ENCODE measurements at places on chromosomes 12 and 14.

DNA sequence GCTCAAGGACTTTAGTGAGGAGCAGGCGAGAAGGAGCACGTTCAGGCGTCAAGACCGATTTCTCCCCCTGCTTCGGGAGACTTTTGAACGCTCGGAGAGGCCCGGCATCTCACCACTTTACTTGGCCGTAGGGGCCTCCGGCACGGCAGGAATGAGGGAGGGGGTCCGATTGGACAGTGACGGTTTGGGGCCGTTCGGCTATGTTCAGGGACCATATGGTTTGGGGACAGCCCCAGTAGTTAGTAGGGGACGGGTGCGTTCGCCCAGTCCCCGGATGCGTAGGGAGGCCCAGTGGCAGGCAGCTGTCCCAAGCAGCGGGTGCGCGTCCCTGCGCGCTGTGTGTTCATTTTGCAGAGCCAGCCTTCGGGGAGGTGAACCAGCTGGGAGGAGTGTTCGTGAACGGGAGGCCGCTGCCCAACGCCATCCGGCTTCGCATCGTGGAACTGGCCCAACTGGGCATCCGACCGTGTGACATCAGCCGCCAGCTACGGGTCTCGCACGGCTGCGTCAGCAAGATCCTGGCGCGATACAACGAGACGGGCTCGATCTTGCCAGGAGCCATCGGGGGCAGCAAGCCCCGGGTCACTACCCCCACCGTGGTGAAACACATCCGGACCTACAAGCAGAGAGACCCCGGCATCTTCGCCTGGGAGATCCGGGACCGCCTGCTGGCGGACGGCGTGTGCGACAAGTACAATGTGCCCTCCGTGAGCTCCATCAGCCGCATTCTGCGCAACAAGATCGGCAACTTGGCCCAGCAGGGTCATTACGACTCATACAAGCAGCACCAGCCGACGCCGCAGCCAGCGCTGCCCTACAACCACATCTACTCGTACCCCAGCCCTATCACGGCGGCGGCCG lies 1.1 kb downstream of the PAX9 start:
- no peak for DNase-seq

- no peak for DNase-seq
Observed at GRCh38 chr14:69285661-69286255, 25.8 kb downstream of the GALNT16 start.

DNA sequence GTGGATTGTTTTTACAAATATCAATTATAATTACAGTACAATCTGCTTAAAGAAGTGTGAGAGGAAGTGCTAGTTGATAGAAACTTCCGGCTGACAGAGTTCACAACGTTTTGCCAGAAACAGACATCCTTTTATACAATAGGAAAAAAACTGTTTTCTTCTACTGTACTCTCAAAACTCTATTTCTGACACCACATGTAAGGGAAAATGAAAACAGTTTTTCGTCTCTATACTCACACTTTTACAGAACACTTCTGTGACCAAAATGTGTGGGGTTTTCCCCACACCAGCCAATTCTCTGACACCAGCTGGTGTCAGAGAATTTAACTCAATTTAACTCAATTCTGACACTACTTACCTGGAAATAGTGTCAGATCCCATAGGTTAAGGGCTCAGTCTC lies 24.2 kb upstream of the HIF1A start:
- DNase-seq: no peak

DNA sequence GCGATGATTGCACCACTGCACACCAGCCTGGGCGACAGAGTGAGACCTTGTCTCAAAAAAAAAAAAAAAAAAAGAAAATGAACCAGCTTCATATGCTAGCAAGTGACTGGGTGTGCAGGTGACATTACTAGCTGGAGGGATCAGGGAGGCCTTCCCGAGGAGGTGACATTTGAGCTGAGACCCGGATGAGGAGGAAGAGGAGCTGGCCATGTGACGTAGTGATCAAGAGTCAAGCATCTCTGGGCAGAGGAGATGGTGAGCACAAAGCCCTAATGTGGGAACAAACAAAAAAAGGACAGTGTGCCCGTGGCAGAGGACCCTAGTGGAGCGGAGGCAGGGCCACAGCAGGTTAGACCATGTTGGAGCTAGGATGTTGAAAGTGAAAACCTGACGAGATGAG lies 3.5 kb upstream of the PTPN6 start:
- no peak for DNase-seq

DNA sequence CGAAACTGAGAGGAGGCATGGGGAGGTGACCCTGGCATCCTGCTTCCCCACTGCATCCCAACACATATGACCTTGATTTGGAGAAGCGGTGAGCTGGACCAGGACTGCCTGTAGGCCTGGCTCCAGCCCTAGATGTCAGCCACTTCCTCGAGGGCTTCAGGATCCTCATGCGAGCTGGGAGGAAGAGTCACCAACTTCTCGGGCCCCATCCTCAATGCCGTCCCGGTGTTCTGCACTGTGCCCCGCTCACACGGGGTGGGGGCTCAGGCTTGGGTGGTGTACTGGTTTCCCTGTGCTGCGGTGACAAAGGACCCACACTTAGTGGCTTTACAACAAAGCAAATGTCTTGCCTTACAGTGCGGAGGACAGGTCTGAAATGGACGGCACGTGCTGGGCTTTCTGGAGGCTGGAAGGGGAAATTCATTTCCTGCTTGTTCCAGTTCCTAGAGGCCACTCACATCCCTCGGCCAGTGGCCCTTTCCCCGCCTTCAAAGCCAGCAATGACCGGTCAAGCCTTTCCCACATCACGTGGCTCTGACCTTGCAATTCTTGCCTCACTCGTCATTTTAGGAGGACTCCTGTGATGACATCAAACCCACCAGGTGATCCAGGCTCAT lies 298.1 kb upstream of the RTL1 start:
- no peak for DNase-seq

- no peak for DNase-seq
Observed at GRCh38 chr12:46774322-46774633, 51.5 kb downstream of the SLC38A4 start.

GRCh38 chr12:94674051-94674451 lies 23.7 kb upstream of the TMCC3 start:
- no peak for DNase-seq

DNA sequence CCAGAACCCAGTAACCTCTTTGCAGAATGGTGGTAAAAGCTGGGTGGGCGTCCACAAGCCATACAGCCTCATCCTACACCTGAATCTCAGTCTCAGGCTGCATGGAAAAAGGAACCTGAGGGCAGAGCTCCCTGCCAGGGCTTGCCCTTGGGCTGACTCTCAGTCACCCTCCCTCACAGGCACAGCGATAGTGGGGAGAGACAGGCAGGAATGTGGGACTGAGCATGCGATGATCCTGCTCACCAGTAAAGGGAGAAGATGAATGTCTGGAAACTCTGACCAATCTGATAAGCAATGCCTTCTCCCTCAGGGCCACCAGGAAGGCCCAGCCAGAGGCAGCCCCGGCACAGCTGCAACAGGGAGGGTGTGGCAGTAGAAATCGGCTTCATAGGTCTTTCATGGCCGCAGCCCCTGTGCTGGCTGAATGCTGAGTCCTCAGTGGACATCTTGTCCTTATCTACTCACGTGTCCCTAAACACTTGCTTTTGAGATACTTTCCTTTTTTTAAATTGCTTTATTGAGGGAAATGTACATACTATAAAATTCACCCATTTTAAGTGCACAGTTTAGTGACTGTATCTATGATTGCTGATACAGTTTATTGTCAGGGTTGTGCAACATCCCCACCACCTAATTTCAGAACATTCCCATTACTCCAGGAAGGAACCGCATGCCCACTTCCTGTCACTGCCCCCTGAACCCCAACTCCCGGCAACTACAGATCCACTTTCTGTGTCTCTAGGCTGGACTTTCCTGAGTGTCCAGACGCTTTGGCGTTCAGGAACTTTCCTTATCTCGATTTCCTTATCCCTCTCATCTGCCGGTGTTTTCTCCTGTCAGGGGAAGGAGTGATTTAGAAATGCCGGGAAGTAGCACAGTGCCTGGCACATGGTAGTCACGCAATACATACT lies 258.1 kb downstream of the PCNX1 start:
- peak; percentile 56 for DNase-seq

DNA sequence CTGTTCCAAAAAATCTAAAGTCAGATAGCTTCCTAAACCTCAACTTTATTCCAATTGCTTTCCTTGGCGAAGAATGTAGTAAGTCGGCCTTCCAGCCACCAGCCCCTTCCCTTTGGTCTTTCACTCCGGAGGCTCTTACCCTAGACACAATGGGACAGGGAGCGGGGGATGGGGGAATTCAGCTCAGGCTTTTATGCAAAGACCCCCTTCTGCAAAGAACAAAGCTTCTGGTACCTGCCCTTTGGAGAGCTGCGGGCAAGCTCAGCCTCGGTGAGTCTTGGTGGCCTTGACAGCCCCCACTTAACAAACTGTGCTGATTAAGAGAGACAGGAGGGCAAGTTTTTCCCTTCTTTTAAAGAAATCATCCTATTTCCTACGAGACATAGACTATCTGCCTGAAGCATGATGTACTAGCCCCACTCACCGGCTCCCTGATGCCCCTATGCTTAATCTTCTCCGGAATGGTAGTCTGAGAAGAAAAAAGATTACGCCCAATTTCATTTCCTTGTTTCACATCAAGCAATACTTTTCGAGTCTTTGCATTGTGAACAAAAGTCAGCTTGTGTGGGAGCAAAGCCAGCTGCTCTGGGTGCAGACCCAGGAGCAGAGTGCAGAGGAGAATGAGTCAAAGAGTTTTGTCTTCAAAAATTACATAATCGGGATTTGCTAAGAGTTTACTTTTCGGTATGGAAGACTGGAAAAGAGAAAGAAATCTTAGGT lies 1.5 kb upstream of the NANOG start:
- no peak for DNase-seq

DNA sequence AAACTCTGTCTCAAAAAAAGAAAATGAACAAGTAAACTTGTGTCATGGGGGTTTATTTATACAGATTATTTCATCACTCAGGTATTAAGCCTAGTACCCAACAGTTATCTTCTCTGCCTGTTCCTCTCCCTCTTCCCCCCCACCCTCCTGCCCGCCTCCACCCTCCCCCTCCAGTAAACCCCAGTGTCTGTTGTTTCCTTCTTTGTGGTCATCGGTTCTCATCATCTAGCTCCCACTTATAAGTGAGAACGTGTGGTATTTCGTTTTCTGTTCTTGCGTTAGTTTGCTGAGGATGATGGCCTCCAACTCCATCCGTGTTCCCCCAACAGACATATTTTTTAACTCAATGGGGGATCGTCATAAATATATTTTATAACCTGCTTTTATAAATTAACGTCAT lies 12.3 kb downstream of the IL31 start:
- DNase-seq: no peak

GRCh38 chr14:101623685-101624444 lies 62.6 kb downstream of the DIO3 start:
- DNase-seq: no peak

DNA sequence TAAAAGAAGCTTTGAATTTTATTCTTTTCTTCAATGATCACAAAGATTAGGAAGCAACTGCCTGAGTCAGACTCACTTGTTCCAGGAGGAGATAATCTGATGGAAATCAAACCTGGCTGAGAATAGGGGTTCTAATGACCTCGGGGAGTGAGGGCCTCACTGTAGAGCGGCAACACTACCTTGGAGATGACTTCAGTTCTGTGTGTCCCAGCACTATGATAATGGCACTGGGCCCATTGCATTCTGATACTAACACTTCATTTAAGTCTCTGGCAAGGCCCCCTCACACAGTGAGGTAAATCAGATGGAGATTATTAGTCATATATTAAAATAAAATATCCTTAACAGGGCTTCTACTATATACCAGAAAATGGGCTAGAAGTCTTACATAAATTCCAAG lies 233.3 kb upstream of the EGLN3 start:
- no peak for DNase-seq

- no peak for DNase-seq
Observed at GRCh38 chr12:17206553-17206952, 600.6 kb upstream of the LMO3 start.

DNA sequence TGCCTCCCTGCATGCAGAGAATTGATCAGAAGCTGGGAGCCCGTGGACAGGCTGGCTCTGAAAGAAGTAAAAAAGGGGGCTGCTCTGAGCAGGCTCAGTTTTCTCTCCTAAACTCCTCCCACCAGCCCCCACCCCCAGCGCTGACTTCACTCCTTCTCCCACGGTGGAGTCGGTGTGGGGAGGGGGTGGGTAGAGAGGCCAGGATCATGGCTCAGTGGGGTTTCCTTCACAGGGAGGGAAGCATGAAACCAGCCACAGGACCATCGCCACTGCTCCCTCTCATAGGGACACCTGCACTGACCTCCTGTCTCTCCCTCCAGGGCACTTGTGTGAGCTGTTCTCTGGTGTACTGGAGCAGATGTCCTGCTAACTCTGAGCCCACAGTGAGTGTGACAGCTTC lies 78.9 kb downstream of the STAB2 start:
- no peak for DNase-seq

GRCh38 chr12:55694188-55694515 lies 13.6 kb downstream of the ITGA7 start:
- no peak for DNase-seq

DNA sequence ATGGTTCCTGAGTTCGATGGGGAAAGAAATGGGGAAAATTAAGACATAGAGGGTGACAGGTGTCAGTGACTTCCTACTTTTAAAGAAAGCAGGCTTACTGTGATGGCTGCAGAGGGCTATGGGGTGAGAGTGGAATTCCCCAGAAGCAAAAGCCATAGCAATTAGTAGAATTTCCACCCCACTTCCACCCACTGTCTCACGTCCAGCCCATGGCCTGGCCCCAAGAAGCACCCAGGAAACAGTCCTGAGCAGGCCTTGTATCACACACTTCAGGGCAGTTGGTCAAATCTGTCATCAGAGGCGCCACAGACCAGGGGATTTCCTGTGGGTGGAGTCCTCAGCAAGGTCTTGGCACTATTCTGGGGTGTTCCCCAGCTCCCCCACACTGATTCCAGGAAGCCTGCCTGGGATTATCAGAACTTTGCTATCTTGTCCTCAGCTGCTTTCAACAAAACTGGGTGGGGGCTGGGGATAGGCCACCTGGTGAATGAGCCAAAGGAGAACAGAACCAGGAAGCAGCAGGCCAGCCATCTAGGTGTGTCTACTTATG lies 120.1 kb upstream of the CCND2 start:
- no peak for DNase-seq

GRCh38 chr12:40971911-40972310 lies 216.2 kb upstream of the PDZRN4 start:
- peak; percentile 69 for DNase-seq

GRCh38 chr12:127275416-127275815 lies 991.6 kb upstream of the TMEM132C start:
- no peak for DNase-seq

DNA sequence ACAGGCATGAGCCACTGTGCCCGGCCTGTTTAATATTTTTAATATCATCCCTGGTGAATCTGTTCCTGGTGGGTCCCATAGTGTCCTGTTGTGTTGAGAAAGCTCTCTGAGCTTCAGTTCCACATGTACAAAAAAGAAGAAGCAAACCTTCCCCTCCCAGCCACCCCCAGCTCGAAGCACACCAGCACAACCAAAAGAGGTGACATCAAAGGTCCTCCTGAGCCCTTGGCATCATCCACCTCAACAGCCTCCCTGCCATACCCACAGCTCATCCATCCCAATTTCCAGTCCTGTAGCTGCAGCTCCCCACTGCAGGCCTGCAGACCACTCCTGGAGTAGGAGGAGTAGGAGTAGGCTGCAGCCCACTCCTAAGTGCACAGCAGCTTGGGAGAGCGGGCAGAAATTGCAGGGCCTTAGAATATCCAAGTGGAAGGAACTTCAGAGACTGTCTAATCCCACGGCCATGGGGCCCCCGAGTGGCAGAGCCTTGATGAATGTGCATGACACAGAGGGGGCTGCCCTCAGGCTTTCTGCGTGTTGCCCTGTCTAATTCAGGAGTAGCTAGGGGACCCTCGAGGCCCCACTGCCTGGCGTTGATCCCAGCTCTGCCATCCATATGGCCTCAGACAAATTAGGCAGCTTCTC lies 36.7 kb upstream of the CD9 start:
- no peak for DNase-seq

Measured in fibroblast of skin of back (primary cell).